ENCODE measurements at places on chromosomes 5 and 9. TPM values are rescaled to one million over a fixed set of nuclear protein-coding genes. Genes with fewer than 3 reads are reported as not detected.

- DNase-seq: peak; percentile 16
These were observed 150.3 kb upstream of the SPRY4 start for GRCh38 chr5:142475102-142475513.

- DNase-seq: no peak
These were observed 724.4 kb downstream of the TLE1 start for GRCh38 chr9:80964914-80965313.

DNA sequence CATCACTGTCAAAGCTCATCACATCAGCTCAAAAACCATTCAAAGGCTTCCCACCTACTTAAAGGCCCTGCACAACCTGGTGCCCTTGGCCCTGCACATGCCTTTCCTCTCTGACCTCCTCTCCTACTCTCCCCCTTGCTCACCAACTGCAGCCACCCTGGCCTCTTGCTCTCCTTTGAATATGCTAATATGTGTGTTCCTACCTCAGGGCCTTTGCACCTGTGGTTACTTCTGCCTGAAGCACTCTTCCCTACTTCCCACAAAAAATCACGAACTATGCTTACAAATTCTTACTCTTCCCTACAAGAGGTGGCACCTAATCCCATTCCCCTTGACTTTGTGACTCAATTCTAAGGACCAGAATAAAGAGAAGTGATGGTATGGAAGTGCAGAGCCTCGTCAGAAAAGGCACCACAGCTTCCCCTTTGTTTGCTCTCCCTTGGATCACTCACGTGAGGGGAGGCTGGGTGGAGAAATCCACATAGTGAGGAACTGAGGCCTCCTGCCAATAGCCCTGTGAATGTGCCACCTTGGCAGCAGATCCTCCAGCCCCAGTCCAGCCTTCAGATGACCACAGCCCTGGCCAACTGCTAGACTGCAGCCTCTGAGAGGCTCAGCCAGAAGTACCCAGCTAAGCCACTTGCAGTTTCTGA, 3.2 kb upstream of the TMEM171 start:
- no peak for DNase-seq

Gene DAB2
- 211 TPM for total RNA-seq

- peak; percentile 34 for DNase-seq
These were observed 5.1 kb upstream of the GMCL2 start for GRCh38 chr5:178192244-178192643.

Gene COX7C
- total RNA-seq: 145 TPM

- peak; percentile 26 for DNase-seq
These were observed 51.8 kb downstream of the DUSP1 start for GRCh38 chr5:172719211-172719610.

Gene OBP2B
- not detected for total RNA-seq

GRCh38 chr5:134133995-134134541, 19.6 kb downstream of the TCF7 start:
- no peak for DNase-seq

- no peak for DNase-seq
These were observed 285.0 kb downstream of the ZSWIM6 start for GRCh38 chr5:61617039-61617438.

GRCh38 chr9:98935071-98935505, 8.6 kb upstream of the COL15A1 start:
- DNase-seq: no peak

Gene GLRA1
- not detected for total RNA-seq

Gene BHMT2
- total RNA-seq: 4.4 TPM

Gene MYOT
- not detected for total RNA-seq

- peak; percentile 77 for DNase-seq
These were observed 302.7 kb upstream of the RFX3 start for GRCh38 chr9:3828495-3828894.

DNA sequence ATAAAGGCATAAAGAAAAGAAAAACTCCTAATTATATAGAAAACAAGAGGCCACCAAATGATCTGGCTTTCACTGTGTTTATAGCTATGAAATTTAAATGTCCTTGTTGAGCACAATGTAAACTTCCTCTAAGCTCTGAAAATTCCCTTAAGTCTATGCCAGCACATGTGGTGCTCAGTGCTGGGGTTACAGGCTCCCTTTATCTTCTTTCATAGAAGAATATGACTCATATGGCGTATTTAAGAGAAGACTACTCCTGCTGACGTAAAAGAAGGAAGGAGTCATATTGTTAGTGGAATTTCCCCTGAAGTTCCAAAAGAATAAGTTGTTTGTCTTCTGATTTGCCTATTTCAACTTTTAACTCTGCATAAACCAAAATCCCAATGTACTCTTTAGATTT, 30.4 kb downstream of the RNF145 start:
- DNase-seq: peak; percentile 99

- DNase-seq: no peak
These were observed 6.2 kb upstream of the CKS2 start for GRCh38 chr9:89304834-89305188.
